NCI-H510A (cell line): ENCODE measurements at places on chromosomes 13 and 19.

GRCh38 chr19:16168465-16169081, 4.8 kb downstream of the CIB3 start:
- DNase-seq = no peak

- DNase-seq = no peak
Observed at GRCh38 chr19:35529241-35530218, 1.4 kb upstream of the SBSN start.

DNA sequence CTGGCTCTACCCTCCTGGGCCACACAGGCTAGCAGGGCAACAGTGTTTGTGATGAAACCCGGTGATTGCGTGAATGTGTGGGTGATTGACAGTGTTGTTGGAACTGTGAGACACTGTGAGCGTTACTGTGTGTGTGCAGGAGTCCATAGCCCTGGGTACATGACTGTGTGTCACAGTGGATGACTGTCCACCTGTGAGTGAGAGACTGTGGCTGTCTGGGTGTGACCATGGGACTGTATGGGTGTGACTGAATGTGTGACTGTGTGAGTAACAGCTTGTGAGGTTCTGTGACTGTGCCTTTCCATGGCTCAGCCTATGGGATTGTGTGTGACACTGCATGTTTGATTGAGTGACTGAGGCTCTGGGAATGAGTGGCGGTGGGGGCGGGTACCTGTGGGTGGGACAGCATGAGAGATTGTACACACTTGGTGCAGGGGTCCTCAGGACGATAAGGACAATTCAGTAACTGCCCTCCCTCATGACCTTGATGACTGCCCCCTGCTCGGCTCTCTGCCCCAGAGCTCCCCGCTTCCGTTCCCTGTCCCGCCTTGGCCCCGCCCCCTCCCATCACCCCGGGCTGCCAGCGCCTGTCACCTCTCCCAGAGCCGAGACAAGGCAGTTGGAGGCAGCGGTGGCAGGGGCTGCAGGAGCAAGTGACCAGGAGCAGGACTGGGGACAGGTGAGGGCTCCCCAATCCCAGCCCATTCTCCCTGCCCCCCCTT, at the start of gene GIPR:
Gene GIPR, plus strand, starts transcription at position 602 of the 722 bp plus-strand sequence. CDS start 1,300 bp downstream, outside the sequence.
- DNase-seq = peak; percentile 61

DNA sequence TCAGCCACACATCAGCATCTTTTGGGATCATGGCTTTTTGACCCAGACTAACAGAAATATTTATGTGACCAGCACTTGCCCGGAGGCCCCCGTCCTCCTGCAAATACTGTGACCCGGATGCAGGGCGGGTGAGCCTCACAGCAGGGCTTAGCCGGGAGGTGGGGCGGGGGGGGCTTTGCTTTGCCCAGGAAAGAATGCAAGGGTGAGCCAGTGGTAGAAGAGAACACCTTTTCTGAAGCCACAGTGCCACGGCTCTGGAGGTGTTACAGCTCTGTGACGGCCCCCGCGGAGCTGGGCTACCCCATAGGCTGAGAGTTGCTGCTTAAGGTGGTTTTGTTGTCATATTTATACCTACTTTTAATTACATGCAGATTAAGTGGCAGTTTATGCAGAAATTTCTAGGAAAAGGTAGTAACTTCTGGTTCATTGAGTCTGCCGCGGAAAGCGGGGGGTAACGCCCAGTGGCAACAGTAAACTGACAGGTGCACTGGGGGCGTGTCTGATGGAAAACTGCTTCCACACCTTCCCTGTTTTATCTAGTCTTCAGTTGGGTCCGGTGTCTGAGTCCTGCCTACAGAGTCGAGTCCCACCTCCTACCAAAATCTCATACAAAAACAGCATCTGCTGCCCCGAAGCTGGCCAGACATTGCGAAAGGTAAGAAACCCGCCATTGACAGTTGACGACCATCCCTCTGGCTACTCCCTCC, 187.9 kb downstream of the TEX29 start:
- DNase-seq = no peak

GRCh38 chr19:39997638-39998216, 867 bp downstream of the ZNF546 start:
- no peak for DNase-seq

GRCh38 chr13:77456271-77456670, 79.2 kb upstream of the SCEL start:
- DNase-seq = no peak

- no peak for DNase-seq
Observed at GRCh38 chr13:32205431-32206096, 109.6 kb downstream of the ZAR1L start.

GRCh38 chr19:48818234-48818820, 7.5 kb upstream of the BCAT2 start:
- DNase-seq = peak; percentile 98

- no peak for DNase-seq
Observed at GRCh38 chr19:19900139-19900728, 512 bp upstream of the ZNF93 start.

GRCh38 chr19:9711815-9712214, 36.9 kb upstream of the ZNF562 start:
- no peak for DNase-seq

DNA sequence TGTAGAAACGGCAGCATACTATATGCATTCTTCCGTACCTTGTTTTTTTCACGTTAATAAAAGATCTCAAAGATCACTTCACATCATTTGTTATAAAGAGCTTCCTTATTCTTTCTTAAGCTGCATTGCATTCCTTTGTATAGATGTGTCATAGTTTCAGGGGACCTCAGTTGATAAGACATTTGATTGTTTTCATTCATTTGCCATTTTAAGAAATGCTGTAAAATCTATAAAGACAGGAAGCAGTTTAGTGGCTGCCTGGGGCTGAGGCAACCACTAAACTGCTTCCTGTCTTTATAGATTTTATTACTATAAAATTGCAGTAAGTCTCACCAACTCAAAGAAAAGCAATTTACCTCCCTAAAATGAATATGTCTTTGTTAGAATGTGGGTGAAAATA, 59.4 kb downstream of the ZDHHC20 start:
- DNase-seq = no peak

- no peak for DNase-seq
Observed at GRCh38 chr13:80721689-80722088, 380.8 kb upstream of the SPRY2 start.

DNA sequence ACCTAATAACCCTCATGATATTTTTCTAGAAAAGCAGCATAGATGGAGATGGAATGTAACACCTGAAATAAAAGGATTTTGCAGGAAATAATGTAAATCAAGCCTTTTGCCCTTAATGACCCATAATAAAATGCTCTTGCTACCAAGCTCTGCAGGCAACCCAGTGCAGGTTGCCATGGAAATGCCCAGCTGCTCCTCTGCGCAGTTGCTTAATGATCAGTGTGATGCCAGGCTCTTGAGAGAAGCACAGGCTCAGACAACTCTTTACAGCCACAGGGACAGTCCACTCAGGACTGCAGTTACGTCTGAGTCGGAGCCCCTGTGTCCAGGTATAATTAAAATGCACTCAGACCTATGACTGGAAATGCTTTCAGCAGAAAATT, 165.5 kb downstream of the LACC1 start:
- no peak for DNase-seq

DNA sequence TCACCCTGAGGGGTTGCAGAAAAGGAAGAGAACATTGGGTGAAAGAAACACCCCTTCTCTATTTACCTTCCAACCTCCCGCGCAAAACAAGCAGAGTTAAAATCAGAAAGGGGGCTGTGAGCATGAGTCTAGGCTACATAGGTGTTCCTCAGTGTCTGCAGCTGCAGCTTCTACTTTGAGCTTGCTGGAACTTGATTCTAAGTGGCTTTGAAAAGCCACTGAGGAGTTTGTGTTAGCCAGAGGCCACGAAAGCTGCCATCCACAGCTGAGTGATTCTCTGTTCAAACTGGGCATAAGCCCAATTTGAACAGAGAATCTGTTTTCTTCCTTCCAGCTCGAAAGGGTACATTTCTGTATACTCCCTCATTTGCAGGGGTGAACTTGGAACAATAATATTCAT, 343.9 kb downstream of the PCDH9 start:
- no peak for DNase-seq

- no peak for DNase-seq
Observed at GRCh38 chr13:77386046-77386445, 59.2 kb upstream of the MYCBP2 start.

- DNase-seq = no peak
Observed at GRCh38 chr13:42068886-42069285, 20.4 kb downstream of the DGKH start.

- no peak for DNase-seq
Observed at GRCh38 chr13:110915874-110916206, 971 bp upstream of the ANKRD10 start.

- no peak for DNase-seq
Observed at GRCh38 chr19:2641332-2641698, 61.2 kb downstream of the GNG7 start.

DNA sequence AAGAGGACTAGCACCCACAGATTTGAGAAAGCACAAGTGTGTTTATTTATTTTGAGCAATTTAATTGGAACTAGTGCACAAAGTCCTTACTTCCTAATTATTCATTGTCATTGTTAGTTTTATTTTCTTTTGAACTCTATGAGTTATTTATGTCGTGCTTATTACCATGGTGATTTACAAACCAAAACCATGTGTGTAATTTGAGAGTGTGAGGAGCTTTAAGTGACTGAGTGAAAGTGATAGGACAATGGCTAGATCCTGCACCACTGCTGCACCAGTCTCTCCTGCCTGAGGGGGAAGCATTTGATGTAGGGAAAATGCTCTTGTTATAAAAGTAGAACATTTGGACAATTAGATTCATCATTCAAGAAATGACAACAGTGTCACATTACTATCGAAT, 172.3 kb upstream of the KLF12 start:
- DNase-seq = no peak

DNA sequence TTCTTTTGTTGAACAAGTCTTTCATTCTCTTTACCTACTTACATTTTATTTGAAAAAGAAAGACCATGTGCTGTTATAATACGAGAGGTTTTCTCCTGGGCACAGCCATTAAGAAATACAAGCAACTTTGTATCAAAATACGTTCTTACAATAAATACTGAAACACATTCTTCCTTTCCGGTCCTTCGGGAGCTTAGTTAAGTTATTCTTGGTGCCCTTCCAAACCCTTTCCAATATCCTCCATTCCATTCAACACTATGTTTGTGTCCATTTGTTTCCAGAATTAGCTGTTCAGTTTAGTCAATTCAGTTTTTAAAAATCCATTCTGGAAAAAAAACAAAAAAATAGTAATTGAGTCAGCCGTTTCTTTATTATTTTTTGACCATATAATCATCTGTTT, 746.8 kb upstream of the SLC10A2 start:
- DNase-seq = no peak

GRCh38 chr13:20582026-20582425, 15.1 kb downstream of the IFT88 start:
- no peak for DNase-seq

GRCh38 chr19:55654323-55654867, 440 bp upstream of the U2AF2 start:
- DNase-seq = peak; percentile 96

- DNase-seq = no peak
Observed at GRCh38 chr19:35773020-35773806, 2.2 kb upstream of the ARHGAP33 start.

- no peak for DNase-seq
Observed at GRCh38 chr19:49224879-49225278, 67.3 kb downstream of the TRPM4 start.

DNA sequence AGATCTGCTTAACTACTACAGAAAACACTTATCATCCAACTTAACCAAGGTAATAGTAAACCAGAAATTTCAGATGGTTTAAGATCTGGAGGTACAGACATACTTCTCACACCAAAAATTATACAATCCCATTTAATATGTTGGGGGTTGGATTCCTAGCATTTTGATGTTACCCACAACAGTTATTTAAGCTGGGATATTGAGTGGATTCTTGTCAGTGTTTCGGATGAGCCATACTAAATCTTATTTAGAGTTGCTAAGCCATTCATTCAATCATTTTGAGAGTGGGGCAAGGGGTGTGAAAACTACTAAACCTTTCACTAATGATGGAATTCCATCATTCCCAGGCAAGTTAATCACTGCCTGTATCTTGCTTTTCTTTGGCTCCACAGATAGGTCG, 40.6 kb downstream of the KATNAL1 start:
- DNase-seq = no peak

DNA sequence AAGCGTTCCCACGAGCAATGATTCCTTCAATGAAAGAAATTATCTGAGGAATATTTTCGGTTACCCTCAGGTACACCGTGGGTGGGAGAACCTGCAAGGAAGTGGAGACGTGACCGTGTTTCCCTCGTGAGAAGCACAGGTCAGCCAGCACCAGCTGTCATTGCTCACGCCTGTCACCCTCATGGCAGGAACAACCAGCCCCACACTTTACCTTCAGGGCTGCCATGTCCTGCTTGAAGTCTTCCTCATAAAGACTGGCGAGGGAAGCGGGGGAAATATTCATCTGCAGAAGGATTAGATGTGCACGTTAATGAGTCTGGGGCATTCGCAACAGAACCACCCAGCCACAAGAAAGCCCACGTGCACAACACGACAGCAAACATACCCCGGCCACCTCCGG, 18.2 kb downstream of the CARS2 start:
- DNase-seq = no peak

- DNase-seq = no peak
Observed at GRCh38 chr19:3950871-3951861, 18.3 kb downstream of the NMRK2 start.
